ENCODE measurements at places on chromosomes 1 and 21. TPM values are rescaled to one million over a fixed set of nuclear protein-coding genes. Genes with fewer than 3 reads are reported as not detected.

TTLL10 gene
- total RNA-seq: not detected

OR10J5 gene
- total RNA-seq: not detected

TDRD5 gene
- total RNA-seq: not detected

LIPI gene
- not detected for total RNA-seq

TEX35 gene
- total RNA-seq: not detected

MYBPH gene
- not detected for total RNA-seq

LCE2A gene
- total RNA-seq: not detected

FHAD1 gene
- 1.7 TPM for total RNA-seq

NEXN gene
- total RNA-seq: 1.2 TPM

CDCA8 gene
- total RNA-seq: 72.1 TPM

GRCh38 chr1:29159773-29160172 is 21.9 kb downstream of the SRSF4 start:
- no peak for DNase-seq
- H3K36me3 ChIP-seq: peaks cover 23% of the 10 kb centered on the region
- H3K27me3 ChIP-seq: no peaks in the 10 kb centered on the region
- no peak overlapping the region for H3K4me3 ChIP-seq
- H3K4me1 ChIP-seq: peaks cover 33% of the 10 kb centered on the region

DNA sequence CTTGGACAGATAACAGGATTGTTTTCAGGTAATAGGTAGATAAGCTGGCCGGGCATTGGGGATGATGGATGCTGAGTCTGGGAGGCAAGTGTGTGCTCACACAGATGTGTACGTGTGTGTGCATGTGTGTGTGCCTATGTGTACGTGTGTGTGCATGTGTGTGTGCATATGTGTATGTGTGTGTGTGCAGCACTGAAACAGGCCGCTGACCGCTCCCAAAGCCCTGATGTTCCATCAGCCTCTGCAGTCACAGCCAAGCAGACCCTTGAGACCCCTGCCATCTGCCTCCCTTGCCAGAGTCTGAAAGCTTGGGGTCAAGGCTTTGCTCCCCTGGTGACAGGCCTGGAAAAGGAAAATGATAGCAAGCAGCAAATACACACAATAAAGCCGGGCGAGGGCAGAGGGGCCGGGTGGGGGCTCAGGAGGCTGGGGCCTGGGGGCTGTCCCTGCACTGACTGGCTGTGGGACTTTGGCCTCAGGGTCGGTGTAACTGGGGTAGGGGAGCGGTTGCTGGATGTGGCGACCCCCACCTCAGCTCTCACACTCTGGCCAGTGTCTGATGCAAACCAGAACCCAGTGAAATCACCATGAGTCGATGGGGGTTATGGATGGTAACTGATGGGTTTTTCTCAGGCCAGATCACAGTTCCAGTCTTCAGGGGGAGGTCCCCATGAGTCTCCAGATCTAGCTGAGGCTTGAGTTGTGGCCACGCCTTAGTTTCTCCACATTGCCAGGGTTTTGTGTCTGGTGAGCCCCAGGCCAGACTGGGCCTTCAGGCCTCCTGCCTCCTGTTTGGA is 9.2 kb upstream of the TNFRSF8 start:
- peak overlapping the region; percentile 37 for H3K27ac ChIP-seq
- H3K4me1 ChIP-seq: peaks cover 21% of the 10 kb centered on the region
- H3K4me3 ChIP-seq: no peak overlapping the region
- DNase-seq: no peak

DNA sequence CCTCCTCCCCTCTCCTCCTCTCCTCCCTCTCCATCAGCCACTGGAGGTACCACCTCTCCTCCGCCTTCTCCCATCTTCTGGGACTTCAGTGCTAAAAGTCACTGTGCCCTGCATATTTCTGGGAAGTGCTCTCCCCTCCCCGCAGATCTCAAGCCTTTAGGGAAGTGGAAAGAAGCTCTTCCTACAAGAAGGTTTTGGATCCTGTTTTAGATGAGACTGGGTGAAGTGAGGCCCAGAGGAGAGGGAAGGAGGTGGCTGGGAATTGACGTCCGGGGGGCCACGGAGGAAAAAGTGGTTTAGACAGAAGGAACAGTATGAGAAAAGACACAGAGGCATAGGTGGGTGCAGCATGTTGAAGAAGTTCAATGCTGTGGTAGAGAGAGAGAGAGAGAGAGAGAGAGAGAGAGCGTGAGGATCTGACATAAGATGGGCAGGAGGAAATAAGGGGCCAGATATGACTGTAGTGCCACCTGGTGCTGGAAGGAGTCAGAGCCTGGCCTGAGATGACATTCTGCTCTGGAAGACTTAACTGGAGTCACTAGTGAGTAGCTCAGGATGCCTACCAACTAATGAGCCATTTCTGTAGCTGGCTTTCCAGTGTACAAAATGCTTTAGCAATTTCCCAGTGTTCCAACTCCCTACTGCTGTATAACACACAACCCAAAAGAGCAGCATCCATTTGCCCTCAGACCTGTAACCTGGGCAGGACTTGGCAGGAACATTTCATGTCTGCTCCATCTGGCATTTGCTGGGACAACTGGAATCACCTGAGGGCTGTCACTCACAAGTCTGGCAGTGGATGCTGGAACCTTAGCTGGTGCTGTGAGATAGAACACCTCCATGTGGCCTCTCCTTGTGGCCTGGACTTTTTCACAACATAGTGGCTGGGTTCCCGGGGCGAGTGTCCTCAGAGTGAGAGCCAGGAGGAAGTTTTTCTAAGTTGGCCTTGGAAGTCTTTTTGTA is 16.6 kb upstream of the ZSCAN20 start:
- peak overlapping the region; percentile 83 for H3K27ac ChIP-seq
- no peaks in the 10 kb centered on the region for H3K27me3 ChIP-seq
- H3K4me1 ChIP-seq: peaks cover 15% of the 10 kb centered on the region
- no peak overlapping the region for H3K4me3 ChIP-seq
- no peaks in the 10 kb centered on the region for H3K36me3 ChIP-seq

- H3K4me3 ChIP-seq: no peak overlapping the region
- no peak overlapping the region for H3K27ac ChIP-seq
- no peaks in the 10 kb centered on the region for H3K27me3 ChIP-seq
- H3K36me3 ChIP-seq: no peaks in the 10 kb centered on the region
These were observed 4.3 kb upstream of the BCAR3 start for GRCh38 chr1:93685918-93686317.

- H3K27ac ChIP-seq: no peak overlapping the region
- H3K36me3 ChIP-seq: no peaks in the 10 kb centered on the region
- H3K4me1 ChIP-seq: peaks cover 11% of the 10 kb centered on the region
These were observed 19.5 kb upstream of the ZFYVE9 start for GRCh38 chr1:52122384-52122783.

DNA sequence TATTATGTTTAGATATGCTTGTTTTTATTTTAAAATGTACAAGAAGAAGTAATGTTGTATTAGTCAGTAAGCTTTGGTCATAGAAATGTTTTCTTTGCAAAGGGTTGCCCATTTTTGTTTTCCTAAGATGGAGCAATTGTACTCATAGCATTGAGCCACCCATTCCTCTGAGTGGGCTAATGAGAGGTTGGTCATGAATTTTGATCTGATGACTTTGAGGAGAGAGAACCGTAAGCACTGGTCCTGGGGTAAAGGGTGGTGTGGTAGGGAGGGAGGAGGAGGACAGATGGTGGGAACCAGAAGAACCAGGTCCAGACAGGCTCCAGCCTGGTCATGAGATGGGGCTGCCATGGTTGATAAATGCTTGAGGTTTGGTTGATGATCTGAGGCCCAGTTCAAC is 15.9 kb upstream of the SLC6A9 start:
- H3K27me3 ChIP-seq: no peaks in the 10 kb centered on the region
- no peak for DNase-seq
- peaks cover 23% of the 10 kb centered on the region for H3K4me1 ChIP-seq

GRCh38 chr1:156368157-156368658 is 803 bp upstream of the RHBG start:
- peaks cover 84% of the 10 kb centered on the region for H3K27me3 ChIP-seq
- no peak for DNase-seq
- H3K36me3 ChIP-seq: no peaks in the 10 kb centered on the region
- no peak overlapping the region for H3K4me3 ChIP-seq
- H3K27ac ChIP-seq: no peak overlapping the region
- peaks cover 3% of the 10 kb centered on the region for H3K4me1 ChIP-seq

- peak overlapping the region; percentile 41 for H3K4me3 ChIP-seq
- H3K27ac ChIP-seq: no peak overlapping the region
- H3K36me3 ChIP-seq: peaks cover 12% of the 10 kb centered on the region
- H3K27me3 ChIP-seq: peaks cover 43% of the 10 kb centered on the region
These were observed 688 bp upstream of the CHD5 start for GRCh38 chr1:6180707-6181311.

DNA sequence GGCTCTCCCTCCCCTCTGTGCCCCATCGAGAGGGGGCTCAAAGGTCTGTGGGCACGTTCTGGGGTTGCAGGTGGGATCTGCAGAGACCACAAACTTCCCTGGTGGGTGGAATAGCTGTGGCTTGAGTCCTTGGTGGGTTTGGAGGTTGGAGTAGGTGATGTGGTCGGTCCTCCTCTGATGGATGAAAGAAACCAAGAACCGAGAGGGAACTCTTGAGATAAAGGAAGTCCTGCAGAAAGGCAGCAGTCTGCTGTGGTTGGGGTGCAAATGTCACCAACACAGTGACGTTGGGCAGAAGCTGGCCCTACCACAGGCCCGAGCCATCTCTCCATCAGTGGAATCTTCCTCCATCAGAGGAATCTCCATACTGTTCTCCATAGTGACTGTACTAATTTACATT is 171.8 kb downstream of the FCRL5 start:
- no peak overlapping the region for H3K27ac ChIP-seq
- no peaks in the 10 kb centered on the region for H3K4me1 ChIP-seq
- H3K4me3 ChIP-seq: no peak overlapping the region
- H3K36me3 ChIP-seq: no peaks in the 10 kb centered on the region

DNA sequence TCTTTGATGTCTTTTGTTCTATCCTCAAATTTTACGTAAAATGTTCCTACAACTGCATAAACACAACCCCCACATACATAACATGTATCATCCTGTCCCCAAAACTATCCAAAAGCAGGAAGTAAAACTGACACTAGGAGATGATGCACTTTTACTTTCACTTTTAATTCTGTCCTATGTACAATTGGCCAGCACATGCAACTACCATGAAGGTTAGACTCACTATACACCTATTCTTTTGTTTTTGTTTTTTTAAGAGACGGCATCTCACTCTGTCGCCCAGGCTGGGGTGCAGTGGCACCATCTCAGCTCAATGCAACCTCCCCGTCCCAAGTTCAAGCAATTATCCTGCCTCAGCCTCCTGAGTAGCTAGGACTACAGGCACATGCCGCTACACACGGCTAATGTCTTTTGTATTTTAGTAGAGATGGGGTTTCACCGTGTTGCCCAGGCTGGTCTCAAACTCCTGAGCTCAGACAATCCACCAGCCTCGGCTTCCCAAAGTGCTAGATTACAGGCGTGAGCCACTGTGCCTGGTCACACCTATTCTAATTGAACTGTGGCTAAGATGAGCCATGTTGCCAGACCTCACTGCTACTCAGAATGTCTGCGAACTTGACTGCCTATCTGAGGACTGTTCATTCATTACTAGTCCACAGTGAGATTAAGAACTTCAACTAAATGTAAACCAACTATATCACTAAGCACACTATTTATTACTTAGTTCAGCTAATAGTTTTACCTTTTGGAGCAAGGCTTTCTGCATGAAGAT is 48.0 kb downstream of the TOR3A start:
- no peaks in the 10 kb centered on the region for H3K4me1 ChIP-seq
- no peak overlapping the region for H3K4me3 ChIP-seq
- no peaks in the 10 kb centered on the region for H3K27me3 ChIP-seq
- DNase-seq: no peak

DNA sequence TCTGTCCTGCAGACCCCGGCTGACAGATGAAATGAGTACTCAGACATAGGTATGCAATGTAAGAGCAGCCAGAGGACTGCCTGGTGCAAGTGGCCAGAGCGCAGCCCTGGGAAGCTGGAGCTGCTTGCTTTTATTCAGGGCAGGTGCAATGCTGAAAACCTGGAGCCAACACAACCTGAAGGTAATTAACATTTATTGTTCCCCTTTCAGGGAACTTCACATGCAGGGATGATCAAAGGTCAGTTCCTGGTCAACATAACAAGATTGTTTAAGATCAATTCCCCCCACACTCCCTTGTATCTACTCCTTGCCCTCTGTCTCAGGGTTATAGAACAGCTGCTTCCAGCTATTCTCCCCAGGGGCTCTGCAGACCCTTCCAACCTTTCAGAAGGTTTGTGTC is 48.7 kb upstream of the PRELP start:
- no peak overlapping the region for H3K27ac ChIP-seq
- no peak for DNase-seq
- H3K27me3 ChIP-seq: peaks cover 3% of the 10 kb centered on the region
- H3K4me1 ChIP-seq: peaks cover 24% of the 10 kb centered on the region
- H3K4me3 ChIP-seq: no peak overlapping the region

GRCh38 chr1:8796812-8797211 is 20.6 kb downstream of the RERE start:
- H3K4me1 ChIP-seq: peaks cover 7% of the 10 kb centered on the region
- H3K36me3 ChIP-seq: no peaks in the 10 kb centered on the region
- no peak overlapping the region for H3K27ac ChIP-seq

DNA sequence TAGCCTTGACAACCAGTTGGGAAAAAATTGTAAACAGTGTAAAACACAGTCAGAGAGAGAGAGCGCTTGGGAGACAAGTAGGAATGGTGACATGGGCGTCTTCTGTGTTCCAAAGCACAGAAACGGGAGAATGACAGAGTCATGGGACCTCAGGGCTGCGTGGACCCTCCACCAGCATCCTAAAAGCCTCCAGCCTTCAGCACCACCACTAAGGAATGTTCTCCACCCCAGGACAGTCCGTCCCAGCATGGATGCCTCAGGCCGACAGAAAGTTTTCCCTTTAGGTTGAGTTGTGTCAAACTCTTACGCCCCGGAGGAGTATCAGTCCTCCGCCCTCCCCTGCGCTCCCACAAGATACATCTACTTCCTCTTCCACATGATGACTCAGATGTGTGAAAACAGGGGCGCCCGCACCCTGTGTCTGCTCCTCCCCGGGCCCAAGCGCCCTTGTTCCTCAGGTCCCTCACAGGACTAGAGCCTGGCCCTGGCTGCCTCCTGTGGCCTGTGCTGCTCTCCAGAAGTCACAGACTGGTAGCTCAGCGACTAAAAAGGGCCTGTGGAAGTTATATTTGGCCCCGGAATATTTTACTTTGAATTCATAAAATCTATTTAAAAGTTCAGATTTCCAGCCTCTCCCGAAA is 63.9 kb upstream of the EFHD2 start:
- no peak overlapping the region for H3K4me3 ChIP-seq
- no peaks in the 10 kb centered on the region for H3K36me3 ChIP-seq
- no peak for DNase-seq
- peak overlapping the region; percentile 64 for H3K27ac ChIP-seq
- H3K4me1 ChIP-seq: peaks cover 4% of the 10 kb centered on the region

GRCh38 chr21:42229676-42230075 is 10.7 kb downstream of the ABCG1 start:
- H3K4me1 ChIP-seq: peaks cover 64% of the 10 kb centered on the region
- no peaks in the 10 kb centered on the region for H3K27me3 ChIP-seq
- H3K27ac ChIP-seq: no peak overlapping the region
- no peak for DNase-seq
- H3K36me3 ChIP-seq: no peaks in the 10 kb centered on the region

DNA sequence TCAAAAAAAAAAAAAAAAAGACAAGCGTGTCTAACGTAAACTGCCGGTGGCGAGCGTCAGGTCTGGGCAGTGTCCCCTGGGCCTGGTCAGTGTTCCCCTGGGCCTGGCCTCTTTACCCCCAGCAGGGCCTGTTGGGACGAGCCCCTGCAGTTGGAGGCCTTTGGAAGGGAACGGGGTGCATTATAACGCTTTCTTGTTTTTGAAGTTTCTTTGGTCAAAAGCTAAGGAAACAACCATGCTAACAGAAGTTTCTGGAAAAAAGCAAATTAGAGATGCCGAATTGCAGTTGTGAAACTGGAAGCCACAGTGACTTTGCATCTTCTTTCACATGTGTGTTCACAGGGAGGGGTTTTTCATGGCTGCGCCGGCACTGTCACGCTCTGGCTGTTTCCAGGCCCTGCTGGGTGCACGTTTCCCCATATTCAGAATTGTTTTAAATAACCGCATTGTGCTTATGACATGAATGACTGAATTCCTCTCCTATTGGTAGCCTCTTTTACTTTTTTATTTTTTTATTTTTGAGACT is 16.0 kb downstream of the RRP1 start:
- no peak overlapping the region for H3K27ac ChIP-seq
- no peaks in the 10 kb centered on the region for H3K36me3 ChIP-seq
- no peak for DNase-seq
